ENCODE measurements at places on chromosomes 5 and 9.

GRCh38 chr9:15570769-15571168, 17.9 kb downstream of the CCDC171 start:
- no peak for DNase-seq

DNA sequence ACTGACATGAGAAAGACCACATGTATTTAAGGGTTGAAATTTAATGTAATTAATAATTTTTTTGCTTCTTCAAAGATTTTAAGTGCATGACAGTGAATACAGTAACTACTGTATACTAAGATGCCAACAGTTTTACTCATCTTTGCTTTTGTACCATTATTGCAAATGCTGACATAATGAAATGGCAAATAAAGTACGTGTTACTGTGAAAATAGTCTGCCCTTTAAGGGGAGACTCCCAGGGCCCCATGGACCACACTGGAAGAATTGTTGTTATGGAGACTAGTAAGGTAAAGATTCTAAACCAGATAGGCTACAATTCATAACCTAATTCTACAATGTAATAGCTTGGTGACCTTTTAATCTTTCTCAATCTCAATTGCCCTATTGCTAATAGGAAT, 84.7 kb downstream of the NR3C1 start:
- DNase-seq: no peak

DNA sequence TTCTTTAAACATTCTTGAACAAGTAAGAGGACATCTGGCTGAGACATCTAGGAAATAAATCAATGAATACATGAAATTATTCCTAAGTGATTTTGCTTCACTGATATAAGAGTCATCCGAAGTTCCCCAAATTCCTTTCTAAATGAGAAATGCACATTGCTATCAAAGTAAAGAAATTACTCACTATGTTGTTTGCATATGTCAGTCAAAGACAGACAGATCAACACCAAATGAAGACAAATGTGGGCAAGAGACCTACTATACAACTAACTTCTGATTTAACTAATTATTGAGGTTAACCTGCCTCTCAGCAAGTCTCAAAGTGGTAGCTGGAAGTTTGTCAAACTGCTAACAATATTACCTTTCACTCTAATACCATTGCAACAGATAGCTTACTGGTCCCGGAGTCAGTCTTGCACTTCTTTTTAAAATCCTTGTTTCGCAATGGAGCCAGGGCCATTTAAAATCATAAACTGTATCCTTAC, 13.2 kb downstream of the TUT7 start:
- no peak for DNase-seq

GRCh38 chr9:114034196-114034595, 43.9 kb downstream of the AMBP start:
- DNase-seq: no peak

- no peak for DNase-seq
These were observed at the start of gene RGS7BP for GRCh38 chr5:64505769-64506566. Gene RGS7BP (plus strand): TSS chr5:64506015. CDS start chr5:64506625, 610 bp downstream.

GRCh38 chr9:98906273-98907040, 37.2 kb upstream of the COL15A1 start:
- no peak for DNase-seq

DNA sequence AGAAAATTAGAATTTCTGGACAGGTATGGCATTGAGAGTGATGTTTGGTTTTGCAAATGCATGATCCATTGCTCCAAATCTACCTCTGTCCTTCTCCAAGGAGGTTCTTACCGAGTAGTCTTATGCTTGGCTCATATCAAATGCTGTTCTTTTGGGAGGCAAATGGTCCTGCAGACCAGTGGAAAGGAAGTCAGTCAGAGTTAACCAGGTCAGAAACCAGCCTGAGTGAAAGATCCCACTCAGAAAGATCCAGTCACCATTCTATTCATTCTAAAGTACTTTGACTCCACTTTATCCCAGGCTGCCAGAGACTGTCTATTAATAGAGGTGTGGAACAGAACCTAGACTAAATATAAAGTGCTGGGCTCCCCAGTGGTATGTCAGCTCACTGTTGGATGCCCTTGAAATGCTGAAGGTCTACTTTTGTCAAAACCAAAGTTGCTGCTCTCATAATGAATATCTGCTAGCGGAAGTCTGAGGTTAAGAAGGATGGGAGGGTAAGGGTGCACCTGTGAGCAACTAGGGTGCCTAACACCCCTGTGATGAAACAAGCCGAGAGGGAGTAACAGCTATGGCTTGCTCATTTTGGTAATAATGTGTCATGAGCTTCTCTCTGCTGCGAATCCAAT, 302.2 kb downstream of the ZNF608 start:
- DNase-seq: no peak

DNA sequence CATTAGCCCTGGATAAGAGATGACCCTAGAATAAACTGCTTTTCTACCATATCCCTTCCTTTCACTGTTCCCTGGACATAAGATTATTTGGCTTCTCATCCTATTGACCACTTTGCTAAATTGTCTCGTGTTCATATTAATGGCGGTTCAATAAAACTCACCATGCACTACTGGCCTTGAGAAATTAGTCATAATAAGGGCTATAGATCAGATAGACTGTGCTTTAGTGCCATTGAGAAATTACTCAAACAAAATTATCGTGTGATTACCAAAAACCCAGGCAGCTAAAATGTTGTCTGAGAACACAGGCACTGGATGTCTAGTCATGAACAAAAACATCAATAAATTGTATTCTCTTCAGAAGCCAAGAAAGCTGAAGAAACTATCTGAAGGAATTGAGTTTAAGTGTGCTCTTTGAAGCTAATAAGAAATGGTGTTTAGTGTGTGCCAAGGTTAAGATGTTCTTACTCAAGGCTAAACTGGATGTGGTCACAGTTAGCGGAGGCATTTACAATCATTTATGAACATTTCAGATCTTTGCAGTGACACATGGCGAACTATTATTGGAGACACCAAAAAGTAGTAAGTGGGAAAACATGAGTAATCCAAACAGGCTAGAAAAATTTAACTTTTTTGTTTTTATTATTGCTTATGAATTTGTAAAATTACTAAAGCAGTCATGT, 460.4 kb upstream of the RORB start:
- no peak for DNase-seq

GRCh38 chr5:59051951-59052350, 469.1 kb downstream of the RAB3C start:
- no peak for DNase-seq

DNA sequence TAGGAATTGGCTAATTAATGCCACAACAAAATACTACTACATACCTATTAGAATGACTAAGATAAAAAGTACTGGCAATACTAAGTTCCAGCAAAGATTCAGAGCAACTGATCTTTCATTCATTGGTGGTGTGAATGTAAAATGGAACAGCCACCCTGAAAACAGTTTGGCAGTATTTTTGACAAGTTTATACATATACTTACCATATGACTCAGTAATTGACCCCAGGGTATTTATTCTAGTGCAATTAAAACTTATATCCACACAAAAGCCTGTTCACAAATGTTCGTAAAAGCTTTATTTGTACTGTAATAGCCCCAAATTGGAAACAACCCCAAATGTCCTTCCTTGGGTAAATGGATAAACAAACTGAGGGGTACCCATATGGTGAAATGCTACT, 270.8 kb upstream of the ACTBL2 start:
- DNase-seq: no peak

- no peak for DNase-seq
These were observed 48.7 kb downstream of the RICTOR start for GRCh38 chr5:39025456-39025855.

DNA sequence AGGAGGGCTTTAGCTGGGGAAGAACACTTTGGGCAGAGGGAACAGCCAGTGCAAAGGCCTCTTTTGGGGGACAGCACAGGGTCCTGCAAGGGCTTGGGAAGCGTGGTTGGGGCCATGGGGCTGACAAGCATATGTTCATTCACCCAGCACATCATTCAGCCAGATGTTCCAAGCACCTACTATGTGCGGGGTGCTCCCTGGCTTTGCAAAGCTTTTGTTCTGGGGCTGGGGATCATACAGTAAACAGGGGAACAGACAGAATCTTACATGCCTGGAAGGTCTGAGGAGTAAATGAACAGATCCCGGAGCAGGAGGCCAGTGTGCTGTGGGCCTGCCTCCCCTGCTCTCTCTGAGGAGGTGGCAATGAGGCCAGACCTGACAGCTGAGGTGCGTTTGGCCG, 16.7 kb downstream of the PSD2 start:
- no peak for DNase-seq

DNA sequence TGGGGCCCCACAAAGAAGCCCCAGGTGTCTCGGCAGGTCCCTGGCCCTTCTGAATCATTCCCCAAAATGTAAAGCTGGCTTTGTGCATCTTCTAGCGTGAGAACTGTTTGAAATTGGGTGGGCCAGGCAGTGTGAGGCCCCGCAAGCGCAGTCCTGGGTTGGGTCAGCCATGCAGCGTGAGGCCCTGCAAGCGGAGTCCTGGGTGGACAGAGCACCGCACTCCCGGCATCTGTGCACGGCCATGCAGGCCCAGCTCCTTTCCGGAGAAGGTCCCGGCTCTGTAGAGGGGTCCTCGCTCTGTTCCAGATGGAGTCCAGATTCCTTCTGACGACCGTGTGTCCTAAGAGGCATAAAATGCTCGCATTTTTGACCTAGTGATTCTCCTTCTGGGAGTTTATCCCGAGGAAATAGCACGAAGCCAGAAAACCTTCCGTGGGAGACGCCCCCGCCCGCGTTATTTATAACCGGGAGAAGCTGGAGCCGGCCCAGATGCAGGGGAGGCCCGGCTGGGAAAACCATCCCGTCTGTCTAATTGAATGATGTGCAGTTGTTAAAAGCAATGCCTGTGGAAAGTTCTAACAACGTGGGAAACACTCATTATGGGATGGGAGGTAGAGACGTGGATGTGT, 19.4 kb upstream of the NOTCH1 start:
- DNase-seq: no peak

DNA sequence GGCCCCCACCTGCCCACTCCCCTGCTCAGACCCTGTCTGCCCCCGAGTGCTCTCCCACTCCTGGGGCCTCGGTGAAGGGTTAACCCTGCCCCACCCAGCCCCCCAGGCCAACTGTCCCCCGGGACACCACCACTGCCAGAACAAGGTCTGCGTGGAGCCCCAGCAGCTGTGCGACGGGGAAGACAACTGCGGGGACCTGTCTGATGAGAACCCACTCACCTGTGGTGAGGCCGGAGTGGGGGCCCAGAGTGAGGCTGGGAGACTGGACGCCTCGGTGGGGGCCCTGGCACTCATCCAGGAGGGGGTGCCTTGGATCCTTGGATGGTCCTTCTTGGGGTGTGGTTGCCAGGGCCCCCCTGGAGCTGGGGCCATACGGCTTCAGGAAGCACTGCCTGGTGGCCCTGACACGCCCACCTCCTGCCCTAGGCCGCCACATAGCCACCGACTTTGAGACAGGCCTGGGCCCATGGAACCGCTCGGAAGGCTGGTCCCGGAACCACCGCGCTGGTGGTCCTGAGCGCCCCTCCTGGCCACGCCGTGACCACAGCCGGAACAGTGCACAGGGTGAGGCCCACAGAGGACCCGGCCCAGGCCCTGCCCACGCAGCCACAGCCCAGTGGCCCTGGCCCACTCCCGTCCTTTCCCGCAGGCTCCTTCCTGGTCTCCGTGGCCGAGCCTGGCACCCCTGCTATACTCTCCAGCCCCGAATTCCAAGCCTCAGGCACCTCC, 2.1 kb downstream of the MAMDC4 start:
- no peak for DNase-seq

GRCh38 chr5:10459080-10460055, 17.7 kb downstream of the ROPN1L start:
- DNase-seq: no peak

DNA sequence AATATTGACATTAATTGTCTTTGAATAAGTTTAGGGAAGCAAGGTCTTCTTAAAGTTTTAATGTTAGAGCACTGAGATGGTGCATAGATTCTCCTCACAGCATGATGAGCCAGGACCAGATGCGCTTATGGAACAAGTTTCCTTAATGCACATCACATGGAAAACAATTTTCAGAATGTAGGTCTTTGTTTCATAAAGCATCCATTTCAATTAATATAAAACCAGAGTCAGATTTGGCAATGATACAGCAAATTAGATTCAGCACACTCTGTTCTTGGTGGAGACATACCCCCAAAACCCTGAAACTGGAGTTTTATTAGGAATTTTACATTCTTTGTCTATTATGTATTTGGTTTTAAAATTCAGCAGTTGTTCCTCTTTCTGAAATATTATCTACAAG, 402.1 kb upstream of the SEMA6A start:
- DNase-seq: no peak

DNA sequence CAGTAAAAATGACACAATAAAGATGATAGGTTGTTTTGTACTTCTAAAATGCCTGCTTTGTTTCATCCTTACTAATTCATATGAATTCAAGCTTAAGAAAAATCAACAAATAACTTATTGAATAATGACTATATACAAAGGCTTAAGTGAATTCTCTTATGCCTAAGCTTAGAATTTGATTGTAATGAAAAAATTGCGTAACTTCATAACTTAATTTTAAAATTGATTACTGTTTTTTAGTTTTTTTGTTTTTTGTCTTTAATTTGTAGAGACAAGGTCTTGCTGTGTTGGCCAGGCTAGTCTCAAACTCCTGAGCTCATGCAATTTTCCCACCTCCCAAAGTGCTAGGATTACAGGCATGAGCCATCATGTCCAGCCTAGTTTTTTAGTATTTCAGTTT, 391.9 kb downstream of the ARRDC3 start:
- no peak for DNase-seq

GRCh38 chr5:137496919-137497318, 2.2 kb downstream of the SPOCK1 start:
- no peak for DNase-seq

- DNase-seq: no peak
These were observed 9.0 kb downstream of the PPP3R2 start for GRCh38 chr9:101585740-101586139.

- no peak for DNase-seq
These were observed 434.9 kb downstream of the NFIB start for GRCh38 chr9:13879011-13879410.

GRCh38 chr9:127586537-127586936, 25.5 kb upstream of the STXBP1 start:
- peak; percentile 50 for DNase-seq

DNA sequence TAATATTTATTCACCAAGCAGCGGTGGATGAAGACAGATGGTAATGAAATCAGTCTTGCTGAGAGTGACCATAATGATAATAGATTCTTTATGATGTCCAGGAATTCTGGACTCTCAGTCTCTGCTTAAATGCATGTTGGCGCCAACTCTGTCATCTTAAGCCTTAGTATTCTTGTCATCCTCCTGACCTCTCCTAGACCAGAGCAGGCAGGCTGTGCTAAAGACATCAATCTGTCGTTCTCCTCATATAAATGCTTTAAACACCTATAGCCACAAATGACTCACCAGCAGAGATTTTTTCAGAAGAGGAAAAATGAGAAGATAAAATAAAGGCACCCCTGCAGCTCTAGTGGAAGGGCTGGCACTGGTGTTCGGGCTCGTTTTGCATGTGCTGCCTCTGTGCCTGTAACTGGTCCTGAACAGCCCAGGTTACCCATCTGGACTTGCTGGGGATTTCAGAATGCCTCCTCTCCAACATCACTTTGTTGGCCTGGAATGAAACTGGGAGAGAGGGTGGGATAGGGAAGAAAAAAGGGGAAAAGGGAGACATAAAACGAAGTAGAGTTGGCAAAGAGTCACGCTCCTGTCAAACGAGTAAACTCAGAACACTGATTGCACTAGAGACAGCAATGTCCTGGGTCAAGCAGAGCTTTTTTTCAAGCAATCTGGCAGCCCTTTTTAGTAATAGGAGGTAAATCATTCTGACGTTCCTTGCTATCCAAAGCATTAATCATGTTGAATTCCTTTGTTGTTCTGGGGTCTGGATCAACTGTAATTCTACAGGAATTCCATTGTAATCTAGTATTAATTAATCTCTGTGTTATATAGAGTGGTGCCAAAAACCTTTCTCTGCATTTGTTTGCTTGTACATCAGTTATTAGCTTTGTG, 195.5 kb upstream of the CLINT1 start:
- DNase-seq: no peak

Data from stimulated activated CD4-positive, alpha-beta T cell treated with anti-CD3 and anti-CD28 coated beads, TNF-alpha, amount 100 ng/mL, for 24 hours (primary cell).